Activated naive CD4-positive, alpha-beta T cell treated with Interleukin-2 at 50 U/mL for 16 hours (primary cell): ENCODE measurements at places on chromosomes 3 and 15.

- peak; percentile 78 for DNase-seq
Measured at GRCh38 chr15:72319985-72320671, at the start of gene CELF6. CELF6 (minus strand) TSS chr15:72320157; CDS start chr15:72319874, 283 bp downstream.

- no peak for DNase-seq
Measured at GRCh38 chr3:12655701-12656100, 8.2 kb downstream of the RAF1 start.

DNA sequence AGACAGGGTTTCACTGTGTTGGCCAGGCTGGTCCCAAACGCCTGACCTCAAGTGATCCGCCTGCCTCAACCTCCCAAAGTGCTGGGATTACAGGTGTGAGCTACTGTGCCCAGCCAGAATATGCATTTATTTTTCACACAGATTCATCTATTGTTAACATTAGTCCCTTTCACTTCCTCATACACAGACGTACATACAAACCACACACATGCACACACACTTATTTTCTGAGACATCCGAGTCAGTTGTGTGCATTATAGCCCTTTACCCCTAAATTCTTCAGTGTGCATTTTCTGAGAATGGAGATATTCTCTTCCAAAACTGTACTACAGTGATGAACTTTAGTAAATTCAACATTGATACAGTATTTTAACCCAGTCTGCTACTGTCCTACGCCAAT, 15.0 kb upstream of the MEX3B start:
- no peak for DNase-seq

DNA sequence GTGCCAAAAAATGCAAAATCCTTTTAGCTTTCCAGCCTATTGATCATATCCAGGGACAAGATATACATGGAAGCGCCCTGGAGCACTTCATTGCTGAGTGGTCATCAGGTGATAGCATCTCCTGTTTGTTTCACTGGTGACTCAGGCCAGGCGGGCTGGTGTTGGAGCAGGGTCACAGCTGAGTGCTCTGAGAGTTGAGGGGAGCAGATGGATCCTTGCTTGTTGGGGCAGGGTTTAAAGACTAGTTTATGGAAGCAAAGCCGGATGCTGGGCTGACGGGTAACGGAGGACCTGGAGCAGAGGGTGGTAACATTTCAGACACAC, 405.0 kb upstream of the TPM1 start:
- DNase-seq, result no peak

DNA sequence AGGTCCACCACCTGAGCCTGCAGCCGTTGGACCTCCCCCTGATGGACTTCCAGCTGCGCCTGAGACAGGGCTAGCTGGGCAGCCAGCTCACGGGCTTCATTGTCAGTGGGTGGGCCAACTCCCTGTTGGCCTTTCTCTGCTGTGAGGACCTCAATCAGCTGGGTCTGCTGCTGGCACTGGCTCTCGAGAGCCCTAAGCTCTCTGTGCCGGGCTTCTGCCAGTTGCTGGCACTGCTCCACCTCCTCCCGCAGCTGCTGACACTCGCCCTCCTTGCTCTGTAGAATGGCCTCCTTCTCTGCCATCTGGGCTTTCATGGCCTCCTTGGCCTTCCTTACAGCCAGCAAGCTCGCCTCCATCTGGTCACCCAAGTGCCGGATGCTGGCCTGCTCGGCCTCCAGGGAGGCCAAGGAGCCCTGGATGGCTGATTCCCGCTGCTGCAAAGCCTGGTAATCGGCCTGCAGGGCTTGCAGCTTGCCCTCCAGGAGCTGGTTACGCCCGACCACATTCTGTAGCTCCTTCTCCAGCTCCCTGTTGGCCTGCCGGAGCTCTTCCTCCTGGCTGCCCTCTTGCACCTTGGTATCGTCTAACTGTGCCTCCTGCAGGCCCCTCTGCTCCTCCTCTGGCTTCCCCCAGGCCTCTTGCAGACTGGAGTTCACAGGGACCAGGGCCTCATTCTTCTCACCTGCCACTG, 23.8 kb downstream of the CXCR6 start:
- no peak for DNase-seq
